ENCODE measurements at places on chromosomes 5 and 9. TPM values are rescaled to one million over a fixed set of nuclear protein-coding genes. Genes with fewer than 3 reads are reported as not detected.

DNA sequence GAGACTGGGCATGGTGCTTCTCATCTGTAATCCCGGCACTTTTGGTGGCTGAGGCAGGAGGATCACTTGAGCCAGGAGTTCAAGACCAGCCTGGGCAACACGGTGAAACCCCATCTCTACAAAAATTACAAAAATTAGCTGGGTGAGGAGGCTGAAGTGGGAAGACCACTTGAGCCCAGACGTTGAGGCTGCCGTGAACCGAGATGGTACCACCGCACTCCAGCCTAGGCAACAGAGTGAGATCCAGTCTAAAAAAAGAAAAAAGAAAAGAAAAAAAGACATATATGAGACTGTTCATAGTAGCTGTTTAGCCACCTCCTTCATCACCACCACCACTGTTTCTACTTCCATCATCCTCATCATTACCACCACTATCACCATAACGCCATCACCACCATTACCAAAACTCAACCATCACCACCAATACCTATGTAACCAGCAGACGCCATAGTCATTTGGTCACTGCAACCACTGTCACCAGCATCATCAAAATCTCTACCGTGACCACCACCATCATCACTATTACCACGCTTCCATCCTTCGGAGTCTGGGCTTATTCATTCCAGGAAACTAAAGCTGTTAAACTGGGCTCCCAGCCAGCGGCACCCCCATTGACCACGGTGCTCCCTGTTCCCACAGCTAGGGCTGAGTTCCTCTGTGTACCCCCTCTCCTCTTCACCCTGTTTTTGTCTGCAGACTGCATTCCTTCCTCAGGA, 8.4 kb upstream of the KIF12 start:
- DNase-seq: no peak

DNA sequence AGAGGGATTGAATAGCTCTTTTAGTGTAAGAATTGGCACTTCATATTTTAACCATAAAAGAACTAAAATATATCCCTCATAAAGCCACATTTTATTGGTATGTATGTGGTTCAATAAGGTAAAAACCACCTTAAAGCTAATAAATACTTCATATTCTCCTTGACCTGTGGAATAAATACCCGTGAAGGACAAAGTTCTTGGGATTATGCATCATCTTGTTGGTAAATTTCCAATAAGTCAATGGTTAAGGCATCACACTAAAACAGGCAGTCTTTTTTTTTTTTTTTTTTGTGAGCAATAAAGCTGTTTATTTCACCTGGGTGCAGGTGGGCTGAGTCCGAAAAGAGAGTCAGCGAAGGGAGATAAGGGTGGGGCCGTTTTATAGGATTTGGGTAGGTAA, 161.9 kb downstream of the SNCAIP start:
- no peak for DNase-seq

DNA sequence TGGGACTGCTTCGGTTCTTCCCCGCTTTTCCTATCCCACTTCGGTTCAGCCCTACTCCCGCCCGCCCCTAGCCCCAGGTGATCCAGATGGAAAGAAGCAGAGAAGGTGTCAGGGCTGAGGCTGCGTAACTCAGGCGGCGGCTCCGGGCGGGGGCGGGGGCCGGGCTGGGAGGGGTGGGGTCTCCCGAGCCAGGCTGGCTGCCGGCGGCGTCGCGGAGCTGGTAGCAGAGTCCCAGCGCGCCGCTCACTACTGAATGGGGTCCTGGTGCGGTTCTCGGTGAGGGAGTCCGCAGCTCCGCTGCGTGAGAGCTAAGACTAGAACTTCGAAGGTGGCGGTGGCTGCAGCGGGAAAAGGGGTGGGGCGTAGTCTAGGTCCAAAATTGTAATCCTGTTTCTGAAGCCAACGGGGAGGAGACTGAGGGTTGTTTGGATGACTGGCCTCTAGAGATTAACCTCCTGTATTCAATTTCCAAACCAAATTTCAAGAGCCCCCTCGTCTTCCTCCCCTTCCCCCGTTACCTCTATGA, 1.4 kb downstream of the PRR16 start:
- peak; percentile 27 for DNase-seq

NEUROG1 gene
- total RNA-seq: not detected

GRCh38 chr5:135115591-135115990, 81.6 kb upstream of the PITX1 start:
- no peak for DNase-seq

Measured in left colon (tissue), 2 donors.